ENCODE measurements at places on chromosomes 4 and X.

DNA sequence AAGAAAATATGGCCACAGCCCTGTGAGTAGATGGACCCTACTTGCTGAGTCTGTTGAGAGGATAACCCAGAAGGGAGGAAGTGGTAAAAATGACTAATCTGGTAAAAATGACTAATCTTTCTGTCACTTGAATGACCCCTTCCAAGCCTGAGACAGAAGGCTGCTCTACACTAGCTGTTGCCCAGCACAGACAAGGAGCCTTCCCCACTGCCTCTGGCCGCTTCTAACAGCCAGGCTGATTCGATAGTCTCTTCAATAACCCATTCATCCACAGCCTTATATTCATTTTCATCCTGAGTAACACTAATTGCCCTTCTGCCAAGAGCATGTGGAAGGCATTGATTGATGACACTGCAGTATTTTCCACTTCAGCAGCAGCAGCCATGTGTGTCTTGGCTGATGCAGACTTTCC is 18.4 kb downstream of the MAGEB17 start:
- DNase-seq, result no peak

- no peak for DNase-seq
These were observed 280.3 kb downstream of the INPP4B start for GRCh38 chr4:142565771-142566170.

DNA sequence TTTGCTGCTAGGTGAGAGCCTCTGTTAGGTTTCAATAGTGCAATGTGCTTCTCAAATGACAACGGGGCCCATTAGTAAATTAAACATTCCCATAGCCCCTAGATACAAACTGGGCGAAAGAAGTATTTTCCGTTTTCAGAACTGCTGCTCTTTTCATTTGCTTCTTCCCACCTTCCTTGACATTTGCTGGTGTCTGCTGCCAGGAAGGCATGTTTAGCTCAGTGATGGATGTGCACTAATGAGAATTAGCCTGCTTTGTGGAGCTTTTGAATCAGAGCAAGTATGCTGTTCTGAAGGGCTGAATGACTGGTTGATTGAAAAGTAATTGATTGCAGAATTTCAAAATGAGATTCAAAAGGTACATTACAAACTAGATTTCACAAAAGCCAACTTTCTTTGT is 57.0 kb downstream of the SHROOM3 start:
- no peak for DNase-seq

GRCh38 chrX:135509885-135510284 is 10.6 kb upstream of the INTS6L start:
- DNase-seq, result no peak

GRCh38 chrX:10395643-10396042 is 224.7 kb downstream of the MID1 start:
- no peak for DNase-seq
